Stimulated activated CD4-positive, alpha-beta T cell treated with anti-CD3 and anti-CD28 coated beads, Interleukin-2, amount 100 ng/mL, for 24 hours (primary cell): ENCODE measurements at places on chromosomes 2 and 18.

GRCh38 chr2:47092465-47092864 is 62.6 kb downstream of the STPG4 start:
- no peak for DNase-seq

GRCh38 chr2:179165356-179166000 is 99.2 kb downstream of the SESTD1 start:
- DNase-seq: no peak

GRCh38 chr2:65349863-65350262 is 82.5 kb downstream of the SPRED2 start:
- no peak for DNase-seq

GRCh38 chr2:174546519-174547506 is 50.8 kb downstream of the WIPF1 start:
- peak; percentile 22 for DNase-seq

DNA sequence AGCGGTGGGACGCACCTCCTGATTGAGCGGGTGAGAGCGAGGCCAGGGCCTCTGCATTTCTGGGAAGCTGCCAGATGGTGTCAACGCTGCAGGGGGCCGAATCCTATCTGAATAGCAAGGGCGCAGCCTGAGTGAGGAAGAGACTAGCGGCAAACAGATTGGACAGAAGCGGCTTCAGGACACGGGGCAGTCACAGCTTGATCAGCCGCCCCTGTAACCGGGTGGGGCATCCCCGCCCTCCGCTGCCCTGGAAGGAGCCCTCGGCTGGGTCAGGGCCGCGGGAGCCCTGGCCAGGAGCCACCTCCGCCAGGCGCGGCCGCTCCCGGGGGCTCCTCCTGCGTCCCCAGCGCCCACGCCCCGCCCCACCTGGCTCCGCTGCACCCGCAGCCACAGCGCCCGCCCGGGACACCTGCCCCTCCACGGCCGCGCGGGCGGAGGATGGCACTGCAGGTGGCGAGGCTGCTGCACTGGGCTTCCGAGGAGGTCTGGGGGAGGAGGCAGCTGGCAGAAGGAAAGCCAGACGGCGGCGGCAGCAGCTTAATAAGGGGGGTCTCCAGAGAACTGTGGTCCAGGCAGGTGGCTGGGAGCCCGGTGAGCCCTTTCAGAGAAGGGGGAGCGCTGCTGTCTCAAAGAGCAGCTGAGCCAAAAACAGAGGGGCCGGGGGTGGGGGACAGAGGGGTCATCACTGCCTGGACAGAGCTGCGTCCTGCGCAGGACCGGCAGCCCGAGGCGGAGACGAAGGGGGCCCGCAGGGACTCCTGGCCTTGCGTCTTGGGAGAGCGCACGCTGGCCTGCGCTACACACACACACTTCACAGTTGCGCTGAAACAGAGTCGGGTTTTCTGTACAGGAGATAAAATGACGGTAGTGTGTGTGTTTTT is 18.8 kb upstream of the SOX11 start:
- DNase-seq: no peak

DNA sequence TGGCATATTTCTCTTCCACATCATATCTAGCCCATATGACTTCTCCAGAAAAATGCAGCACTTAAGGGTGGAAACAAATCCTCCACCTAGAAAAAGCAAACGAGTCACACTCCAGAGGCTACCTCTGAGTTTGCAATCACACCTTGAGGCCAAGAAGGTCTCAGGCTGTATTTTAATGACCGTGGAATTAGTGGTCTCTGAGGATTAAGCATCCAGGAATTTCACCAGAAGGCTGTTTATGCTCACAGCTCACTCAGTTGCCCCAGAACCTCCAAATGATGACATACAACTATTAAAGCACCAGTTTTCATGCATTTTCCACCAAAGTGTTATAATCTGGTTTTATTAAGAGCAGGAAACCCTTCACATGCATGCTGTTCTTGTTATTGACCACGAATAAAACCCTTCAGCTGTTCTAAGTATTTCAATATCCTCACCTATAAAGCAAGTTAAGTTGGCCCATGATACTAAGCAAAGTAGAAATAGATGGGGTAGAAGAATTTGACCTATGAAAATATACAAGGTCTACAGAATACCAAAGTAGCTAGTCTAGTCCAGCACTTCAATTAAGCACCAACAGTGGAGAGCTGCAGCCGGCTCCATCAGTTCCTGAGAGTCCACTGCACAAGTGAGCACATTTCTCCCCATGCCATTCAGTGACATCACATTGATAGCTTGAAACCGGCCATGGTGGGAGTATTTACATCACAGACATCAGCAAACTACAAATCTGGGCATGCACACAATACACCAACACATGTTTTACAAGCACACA is 39.5 kb upstream of the SLC14A1 start:
- no peak for DNase-seq

GRCh38 chr2:99420751-99421299 is 69.0 kb downstream of the REV1 start:
- DNase-seq: no peak

DNA sequence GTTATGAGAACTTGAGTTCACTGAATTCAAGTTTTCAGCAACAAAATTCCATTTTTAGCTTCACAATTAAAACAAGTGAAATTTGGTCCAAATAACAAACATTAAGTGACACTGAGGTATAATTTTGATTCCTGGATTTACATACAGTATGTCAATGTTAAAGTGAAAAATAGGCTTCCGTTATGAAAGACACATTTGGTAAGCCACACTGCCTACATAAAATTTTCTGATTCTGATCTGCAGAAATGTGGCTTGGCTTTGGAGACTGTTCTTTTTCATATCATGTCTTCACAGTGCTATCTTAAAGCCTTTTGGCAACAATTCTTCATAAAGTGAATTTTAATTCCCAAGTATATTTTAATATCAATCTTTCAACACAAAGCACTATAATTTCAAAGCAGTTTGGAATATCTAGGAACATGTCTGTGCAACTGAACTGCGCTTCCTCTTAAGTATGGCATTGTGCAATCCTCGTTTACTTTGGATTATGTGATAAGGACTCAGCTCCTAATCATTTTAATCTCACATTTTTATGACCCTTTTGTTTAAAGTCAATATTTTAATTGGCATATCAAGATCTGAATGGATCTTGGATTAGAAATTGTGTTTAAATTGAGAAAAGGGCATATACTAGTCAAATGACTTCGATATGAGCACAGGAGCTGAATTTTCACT is 60.0 kb downstream of the RBMS1 start:
- DNase-seq: no peak

- no peak for DNase-seq
Observed at GRCh38 chr18:57666818-57667497, 45.3 kb upstream of the NARS1 start.

DNA sequence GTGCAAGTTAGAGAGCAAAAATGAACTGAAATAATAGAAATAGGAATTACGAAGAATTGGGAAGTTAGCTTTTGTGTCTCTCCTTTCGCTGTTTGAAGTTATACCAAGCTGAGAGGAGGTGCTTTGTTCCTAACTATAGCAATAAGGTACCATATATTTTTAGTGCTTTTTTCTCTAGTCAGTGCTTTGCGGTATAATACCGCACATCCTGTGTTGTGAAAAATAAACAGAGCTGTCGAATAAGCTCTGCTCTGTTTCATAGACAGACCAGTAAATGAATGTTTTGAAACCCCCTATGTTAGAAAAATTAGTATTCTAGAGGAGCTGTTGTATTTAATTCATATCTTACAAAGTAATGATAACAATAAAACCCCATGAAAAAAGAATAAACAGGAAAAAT is 130.8 kb downstream of the MAP4K4 start:
- DNase-seq: no peak

GRCh38 chr2:64212801-64213321 is 68.6 kb upstream of the PELI1 start:
- DNase-seq: peak; percentile 53

GRCh38 chr2:203352604-203353255 is 24.5 kb downstream of the ABI2 start:
- DNase-seq: no peak

DNA sequence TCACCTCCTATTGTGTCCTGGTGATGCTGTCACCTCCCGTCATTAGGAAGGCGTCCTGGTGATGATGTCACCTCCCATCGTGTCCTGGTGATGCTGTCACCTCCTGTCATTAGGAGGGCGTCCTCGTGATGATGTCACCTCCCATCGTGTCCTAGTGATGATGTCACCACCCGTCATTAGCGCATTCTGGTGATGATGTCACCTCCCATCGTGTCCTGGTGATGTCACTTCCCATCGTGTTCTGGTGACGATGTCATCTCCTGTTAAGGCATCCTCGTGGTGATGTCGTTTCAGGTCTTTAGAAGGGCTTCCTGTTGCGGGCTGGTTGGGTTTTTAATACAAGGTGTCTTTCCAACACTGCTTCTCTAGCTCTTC is 40.7 kb downstream of the CTDP1 start:
- no peak for DNase-seq

- no peak for DNase-seq
Observed at GRCh38 chr18:40852406-40852805, 1102.6 kb upstream of the PIK3C3 start.

- DNase-seq: no peak
Observed at GRCh38 chr18:10188971-10189810, 265.2 kb upstream of the APCDD1 start.

- peak; percentile 17 for DNase-seq
Observed at GRCh38 chr2:136582628-136583205, 182.6 kb upstream of the THSD7B start.

GRCh38 chr2:152826581-152827279 is 108.3 kb downstream of the ARL6IP6 start:
- DNase-seq: no peak

GRCh38 chr2:223873672-223874071 is 36.3 kb upstream of the AP1S3 start:
- no peak for DNase-seq

GRCh38 chr2:67984600-67984999 is 78.2 kb downstream of the C1D start:
- DNase-seq: no peak

DNA sequence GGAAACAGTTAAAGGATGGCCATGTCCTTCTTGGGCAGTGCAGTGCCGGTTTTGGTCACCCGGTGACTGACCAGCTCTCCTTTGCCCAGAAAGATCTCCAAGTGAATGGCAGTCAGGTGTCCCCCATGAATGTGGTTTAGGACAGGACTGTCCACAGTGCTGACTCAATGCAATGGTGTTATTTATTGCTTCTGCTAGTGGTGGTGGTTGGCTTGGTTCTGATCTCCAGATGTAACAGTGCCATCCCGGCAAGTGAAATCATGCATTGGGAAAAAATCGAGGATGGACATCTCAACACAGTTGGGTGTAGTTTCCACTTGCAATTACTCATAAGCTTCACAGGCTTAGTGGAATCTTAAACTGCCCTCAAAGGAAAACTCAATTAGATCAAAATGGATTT is 81.9 kb downstream of the TGOLN2 start:
- no peak for DNase-seq

GRCh38 chr18:11506856-11507255 is 102.5 kb upstream of the SLC35G4 start:
- DNase-seq: no peak

DNA sequence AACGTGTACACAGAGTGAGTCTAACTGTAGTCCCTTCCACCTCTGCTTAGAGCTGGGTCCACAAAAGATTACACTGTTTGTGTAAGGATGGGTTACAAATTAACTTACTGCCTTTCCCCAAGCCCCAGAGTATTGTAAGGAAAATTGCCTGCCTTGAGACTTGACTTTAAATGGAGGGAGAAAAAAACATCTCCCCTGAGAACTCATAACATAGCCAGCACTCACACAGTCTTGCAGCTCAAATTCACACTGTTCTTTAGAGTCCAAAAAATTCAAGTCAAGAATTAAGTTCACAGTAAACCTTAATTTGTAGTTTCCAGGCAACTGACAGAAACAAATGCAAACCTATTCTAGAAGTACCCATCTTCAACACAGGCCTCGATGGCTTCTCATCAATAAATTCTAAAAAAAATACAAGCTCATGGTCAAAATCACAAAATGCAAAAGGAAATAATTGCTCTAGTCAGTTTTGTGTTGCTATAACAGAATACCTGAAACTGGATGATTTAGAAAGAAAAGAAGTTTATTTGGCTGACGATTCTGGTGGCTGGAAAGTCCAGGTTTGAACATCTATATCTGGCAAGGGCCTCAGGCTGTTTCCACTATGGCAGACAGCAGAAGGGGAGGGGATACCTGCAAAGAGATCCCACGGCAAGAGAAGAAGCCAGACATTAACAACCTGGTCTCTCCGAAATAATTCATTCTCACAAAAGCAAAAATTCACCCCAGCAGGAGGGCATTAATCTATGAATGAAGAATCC is 34.6 kb upstream of the TMEM17 start:
- DNase-seq: no peak

DNA sequence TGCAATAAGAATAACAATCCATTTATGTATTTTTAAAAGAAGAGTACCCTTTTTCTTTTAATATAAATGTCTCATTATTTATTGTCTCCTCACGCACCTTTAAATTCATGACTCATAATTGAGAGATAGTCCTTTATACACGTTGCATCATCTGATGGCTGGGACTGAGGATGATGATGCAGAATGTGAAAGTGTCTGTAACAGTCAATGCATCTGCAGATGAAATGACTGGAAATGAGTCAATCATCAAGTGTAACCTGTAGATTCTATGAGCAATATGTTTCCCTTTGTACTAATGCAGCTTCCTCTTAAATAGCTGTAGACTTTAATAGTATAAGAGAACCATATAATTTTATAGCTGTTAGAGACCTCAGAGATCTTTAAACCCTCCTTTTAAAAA is 26.1 kb upstream of the SYT4 start:
- no peak for DNase-seq

DNA sequence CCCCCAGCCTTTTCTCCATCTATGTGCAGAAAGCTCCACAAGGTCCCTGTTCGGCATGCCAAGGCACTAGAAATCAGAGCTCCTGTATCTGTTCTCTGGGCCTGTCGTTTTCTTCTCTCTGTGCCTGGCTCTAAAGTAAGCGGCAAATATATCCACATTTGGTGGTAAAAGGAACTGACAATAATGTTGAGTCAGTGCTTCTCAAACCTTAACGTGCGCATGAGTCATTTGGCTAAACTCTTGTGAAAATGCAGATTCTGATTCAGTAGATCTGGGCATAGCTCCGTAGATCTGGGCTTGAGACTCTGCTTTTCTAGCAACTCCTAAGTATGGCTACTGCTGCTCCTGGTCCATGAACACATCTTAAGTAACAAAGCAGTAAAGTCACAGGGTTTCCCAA is 16.5 kb upstream of the ACSL3 start:
- DNase-seq: no peak

DNA sequence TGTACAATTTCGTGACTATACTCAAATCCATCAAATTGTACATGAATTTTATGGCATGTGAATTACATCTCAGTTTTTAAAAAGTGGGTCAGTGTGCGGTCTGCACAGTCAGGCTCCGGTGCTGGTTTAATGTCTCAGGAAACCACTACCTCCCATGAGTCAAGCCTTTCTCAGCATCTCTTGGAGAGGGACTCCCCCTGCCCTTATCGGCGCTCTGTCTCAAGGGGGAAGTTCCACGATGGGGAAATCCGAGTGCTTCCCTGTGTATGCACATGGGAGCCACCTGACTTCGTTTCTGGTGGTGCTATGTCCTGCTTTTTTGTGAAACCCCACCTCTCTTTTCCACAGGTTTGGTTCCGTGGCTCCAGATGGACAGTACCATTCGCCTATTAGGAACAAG is 72.5 kb downstream of the ACOXL start:
- DNase-seq: peak; percentile 64

GRCh38 chr2:229346816-229347540 is 75.9 kb upstream of the PID1 start:
- DNase-seq: no peak
